ENCODE measurements at places on chromosomes 3 and 15. TPM values are rescaled to one million over a fixed set of nuclear protein-coding genes. Genes with fewer than 3 reads are reported as not detected.

The TMEM207 gene
- not detected for total RNA-seq

The SEMA3G gene
- total RNA-seq, result 0.21 TPM

The CLDN16 gene
- not detected for total RNA-seq

The CAND2 gene
- 1.9 TPM for total RNA-seq

The AHSG gene
- 0.21 TPM for total RNA-seq

The ARPP21 gene
- not detected for total RNA-seq

The GOLGA6L1 gene
- not detected for total RNA-seq

The A4GNT gene
- total RNA-seq, result not detected

The MST1R gene
- total RNA-seq, result 98.9 TPM

The ZNF385D gene
- total RNA-seq, result 1.7 TPM

The DUOXA2 gene
- not detected for total RNA-seq
